Endothelial cell of coronary artery (primary cell): ENCODE measurements at places on chromosomes 2 and 18. TPM values are rescaled to one million over a fixed set of nuclear protein-coding genes. Genes with fewer than 3 reads are reported as not detected.

TSN gene
- 48.8 and 58.2 TPM in 2 replicates for total RNA-seq

RETREG2 gene
- 42.9 and 53.6 TPM in 2 replicates for total RNA-seq

ERMN gene
- total RNA-seq, result not detected in 2 replicates

CAPN13 gene
- total RNA-seq, result not detected in 2 replicates

ACTR1B gene
- total RNA-seq, result 54.3 and 84.3 TPM in 2 replicates

CREG2 gene
- total RNA-seq, result under 0.01 and 0.72 TPM in 2 replicates

GNLY gene
- not detected in 2 replicates for total RNA-seq

RMND5A gene
- total RNA-seq, result 38.9 and 40.8 TPM in 2 replicates

ANKRD30BL gene
- total RNA-seq, result not detected in 2 replicates

APCDD1 gene
- under 0.01 TPM in 1 of 2 replicates, not detected in the other for total RNA-seq

CDH7 gene
- not detected in 2 replicates for total RNA-seq

KLHL29 gene
- total RNA-seq, result 2.8 and 6.3 TPM in 2 replicates

SLC11A1 gene
- under 0.01 and 0.19 TPM in 2 replicates for total RNA-seq

CLEC4F gene
- under 0.01 TPM in 1 of 2 replicates, not detected in the other for total RNA-seq

UGP2 gene
- total RNA-seq, result 44.6 and 54.1 TPM in 2 replicates

EMILIN2 gene
- total RNA-seq, result 2.0 and 5.1 TPM in 2 replicates

LCT gene
- total RNA-seq, result not detected in 2 replicates

MOGAT1 gene
- total RNA-seq, result not detected in 2 replicates

RGPD3 gene
- 0.09 and 0.19 TPM in 2 replicates for total RNA-seq

UGT1A10 gene
- total RNA-seq, result not detected in 2 replicates

HES6 gene
- 2.3 and 3.1 TPM in 2 replicates for total RNA-seq

LINC00305 gene
- not detected in 2 replicates for total RNA-seq

CTNNA2 gene
- not detected in 2 replicates for total RNA-seq
